ENCODE measurements at places on chromosomes 12 and 14.

DNA sequence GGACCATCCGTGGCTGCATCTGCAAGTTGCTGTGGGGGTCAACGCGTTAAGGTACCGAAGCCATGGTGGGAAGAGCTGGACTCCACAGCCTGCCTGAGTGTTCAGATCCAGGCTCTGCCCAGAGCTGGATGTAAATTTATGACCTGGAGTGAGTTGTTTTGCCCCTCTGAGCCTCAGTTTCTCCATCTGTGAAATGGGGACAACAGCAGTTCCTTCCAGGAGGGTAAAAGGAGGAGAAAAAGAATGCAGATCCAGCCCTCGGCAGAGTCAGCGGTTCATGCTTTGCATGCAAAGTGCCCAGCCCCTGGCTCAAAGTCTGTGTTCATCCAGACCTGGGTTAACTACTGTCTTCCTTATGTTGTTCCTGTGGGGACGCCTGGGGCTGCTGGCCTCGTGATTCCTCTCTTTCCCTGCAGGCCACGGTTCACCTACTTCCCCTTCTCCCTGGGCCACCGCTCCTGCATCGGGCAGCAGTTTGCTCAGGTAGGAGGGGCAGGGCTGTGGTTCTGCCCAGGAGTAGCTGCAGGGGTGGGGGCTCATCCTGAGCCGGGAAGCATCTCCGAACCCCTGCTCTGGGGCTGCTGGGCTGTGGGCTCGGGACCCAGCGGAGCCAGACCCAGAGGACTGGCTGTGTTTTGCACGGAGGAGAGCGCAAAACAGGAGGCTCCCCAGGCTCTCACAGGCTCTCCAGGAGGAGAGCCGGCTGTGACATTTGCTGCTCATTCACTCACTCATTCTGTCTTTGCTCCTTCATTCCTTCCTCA lies 41.9 kb downstream of the CYP46A1 start:
- no peak for DNase-seq

DNA sequence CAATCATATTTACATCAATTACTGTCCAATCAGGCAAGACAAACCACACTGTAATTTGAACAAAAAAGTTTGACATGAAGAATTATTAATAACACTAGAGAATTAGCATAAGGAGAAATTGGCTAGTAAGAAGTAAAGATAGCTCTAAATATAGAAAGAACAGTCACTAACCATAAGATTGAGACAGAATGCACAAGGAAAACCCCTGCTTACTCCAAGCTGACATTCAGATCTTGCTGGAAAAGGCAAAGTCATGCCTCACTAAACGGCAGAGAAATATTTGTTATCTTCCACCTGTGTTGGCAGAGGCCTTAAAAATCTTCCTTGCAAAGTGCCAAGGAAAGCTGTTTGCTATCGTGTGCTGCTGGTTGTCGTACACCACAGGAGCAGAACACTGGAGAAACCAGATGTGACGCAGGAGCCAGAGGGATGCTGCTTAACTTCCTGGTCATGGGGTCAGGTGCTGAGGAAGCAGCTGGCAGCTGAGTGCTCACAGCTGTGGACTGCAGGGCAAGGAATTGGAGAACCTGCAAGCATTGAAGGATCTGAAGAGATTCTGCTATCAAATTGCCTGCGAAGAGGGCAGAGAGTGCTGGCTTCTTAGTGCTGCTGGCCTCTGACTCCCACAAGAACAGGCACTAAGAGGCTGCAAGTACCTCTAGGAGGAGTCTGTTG lies 1323.3 kb downstream of the LRFN5 start:
- no peak for DNase-seq

DNA sequence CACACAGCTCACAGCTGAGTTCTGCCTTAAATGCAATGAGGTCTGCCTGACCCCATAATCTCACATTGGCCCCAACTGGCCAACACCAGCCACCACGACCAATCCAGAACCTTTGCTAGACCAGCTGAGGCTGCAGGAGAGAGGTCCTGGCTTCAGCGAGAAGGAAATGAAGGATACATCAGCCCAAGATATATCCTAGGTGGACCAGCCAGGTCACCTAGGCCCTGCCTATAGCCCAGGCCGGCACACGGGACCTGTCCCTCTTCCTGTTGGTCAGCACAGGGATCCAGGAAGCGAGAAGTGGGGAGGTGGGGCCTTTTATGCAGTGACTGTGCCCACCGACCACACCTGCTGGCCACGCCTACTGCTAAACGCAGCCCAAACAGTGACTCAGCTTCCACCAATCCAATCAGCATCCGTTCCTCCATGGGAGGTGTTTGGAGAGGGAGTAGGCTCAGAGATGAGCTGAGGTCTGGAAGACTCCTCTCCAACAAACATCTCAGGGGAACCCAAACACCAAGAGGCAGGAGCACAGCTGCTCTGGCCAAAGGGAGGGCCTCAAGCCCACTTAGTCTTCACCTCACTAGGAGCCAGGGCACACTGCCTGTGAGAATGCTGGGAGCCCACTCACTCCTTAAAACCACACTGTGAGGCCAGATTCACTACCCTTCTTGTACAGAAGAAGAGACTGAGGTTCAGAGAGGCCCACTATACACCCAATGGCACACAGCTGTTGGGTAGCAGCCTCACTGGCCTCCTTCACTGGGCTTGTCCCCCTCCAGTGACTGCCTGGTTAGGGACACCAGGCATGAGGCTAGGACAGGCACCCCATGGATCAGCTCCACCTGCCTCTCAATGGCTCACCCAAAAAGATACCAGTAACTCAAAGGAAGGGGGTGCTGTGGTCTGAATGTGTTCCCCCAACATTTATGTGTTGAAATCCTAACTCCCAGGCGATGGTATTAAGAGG lies 51.3 kb upstream of the PPP2R5C start:
- no peak for DNase-seq

DNA sequence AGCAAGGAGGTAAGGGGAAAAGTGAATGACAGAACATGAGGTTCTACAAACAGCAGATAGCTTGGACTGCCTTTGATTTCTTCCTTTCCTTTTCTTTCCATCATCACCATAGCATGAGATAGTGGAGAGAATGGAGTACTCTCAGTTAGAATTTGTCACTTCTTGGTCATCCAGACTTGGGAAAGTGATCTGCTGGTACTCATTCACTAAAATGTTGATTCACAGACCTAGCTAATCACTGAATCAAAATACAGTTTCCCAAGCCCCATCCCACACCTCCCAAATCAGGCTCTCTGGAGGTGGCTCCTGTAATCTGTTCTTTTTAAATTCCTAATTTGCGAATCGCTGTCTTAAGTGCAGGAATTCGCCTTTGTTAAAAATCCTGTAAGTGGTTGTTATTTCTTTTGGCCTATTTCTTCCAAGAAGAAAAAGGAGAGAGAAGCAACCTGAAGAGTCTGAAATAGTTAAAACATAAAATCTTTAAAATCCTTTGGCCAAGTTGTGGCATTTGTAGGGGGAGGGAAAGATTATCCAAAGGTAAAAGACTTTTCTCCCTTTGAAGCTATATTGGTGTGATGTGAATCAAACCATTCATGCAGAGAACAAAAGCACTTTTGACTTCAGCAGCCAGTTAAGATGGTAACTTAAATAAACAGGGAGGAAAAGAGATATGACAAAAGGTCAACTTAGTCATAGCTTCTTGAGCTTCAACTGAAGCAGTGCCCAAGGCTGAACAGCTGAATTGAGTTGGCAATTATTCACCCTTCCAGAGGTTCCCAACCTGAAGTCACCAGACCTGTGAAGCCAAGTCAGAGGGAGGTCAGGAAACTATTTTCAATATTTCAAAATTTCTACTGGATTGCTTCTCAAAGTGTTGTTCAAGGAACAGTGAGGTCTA lies 255.1 kb upstream of the KRR1 start:
- no peak for DNase-seq

DNA sequence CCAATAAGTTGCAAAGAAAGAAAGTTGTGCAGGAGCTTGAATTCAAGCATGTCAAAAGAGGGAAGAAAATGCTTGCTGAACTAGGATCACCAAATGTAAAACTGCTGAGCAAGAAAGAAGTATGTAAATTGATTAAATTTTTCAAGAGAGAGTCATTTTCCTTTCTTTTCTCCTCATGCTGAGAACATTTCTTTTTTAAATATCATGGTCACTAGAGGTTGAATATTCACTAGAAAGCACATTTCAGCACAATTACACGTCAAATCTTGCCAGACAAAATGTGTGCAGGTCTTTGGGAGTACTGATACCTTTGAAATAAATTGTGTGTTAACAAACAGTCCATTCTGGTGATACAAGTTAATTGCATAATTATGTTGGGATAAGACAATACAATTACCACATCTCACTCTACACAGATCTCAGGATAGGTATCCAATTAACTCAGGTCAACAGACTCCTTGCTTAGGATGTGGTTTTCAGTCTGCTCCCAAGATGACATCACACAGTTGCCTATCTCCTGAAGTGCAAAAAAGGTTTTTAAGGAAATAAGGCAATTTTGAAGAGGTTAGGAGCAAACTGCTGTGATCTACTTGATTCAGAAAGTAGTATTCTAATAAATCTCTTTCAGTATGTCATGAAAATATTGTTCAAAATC lies 862.2 kb downstream of the RPS29 start:
- DNase-seq = no peak

GRCh38 chr12:116765271-116765670 lies 27.2 kb downstream of the RNFT2 start:
- no peak for DNase-seq

DNA sequence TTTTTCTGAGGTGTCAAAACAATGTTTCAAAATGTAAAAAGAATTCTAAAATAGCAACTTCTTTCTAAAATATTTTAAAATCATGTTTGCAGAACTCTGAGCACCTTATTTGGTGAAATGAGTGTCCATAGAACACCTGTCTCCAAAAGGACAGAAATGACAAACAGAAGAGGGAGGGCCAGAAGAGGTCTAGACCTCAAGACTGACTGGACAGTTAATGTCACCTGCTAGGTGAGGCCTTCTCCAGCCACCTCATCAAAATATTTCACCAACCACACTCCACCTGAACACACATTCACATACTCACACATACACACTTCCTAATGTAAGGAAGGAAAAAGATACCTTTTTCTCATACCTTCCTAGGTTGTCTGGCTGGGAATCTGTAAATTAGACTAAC lies 147.8 kb upstream of the PLEKHA5 start:
- no peak for DNase-seq

DNA sequence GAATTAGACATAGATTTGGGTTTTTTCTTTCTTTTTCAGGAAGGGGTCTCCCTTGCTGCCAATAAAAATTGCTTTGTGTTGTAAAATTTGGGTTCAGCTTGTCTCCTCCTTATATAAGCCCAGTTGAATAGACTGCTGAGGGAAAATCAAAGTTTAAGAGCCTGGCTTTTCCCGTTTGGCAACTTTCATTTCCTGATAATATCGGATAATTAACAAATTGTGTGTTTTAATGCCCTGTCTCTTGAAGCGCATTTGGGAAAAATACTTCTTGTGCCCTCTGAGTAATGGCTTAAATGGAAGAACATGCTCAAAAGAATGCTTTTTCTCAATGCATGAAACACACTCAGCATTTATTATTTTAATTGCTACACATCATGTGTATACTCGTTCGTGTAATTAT lies 198.0 kb upstream of the DCN start:
- DNase-seq = no peak

- no peak for DNase-seq
These were observed 158.1 kb downstream of the ATP23 start for GRCh38 chr12:58099476-58099875.

DNA sequence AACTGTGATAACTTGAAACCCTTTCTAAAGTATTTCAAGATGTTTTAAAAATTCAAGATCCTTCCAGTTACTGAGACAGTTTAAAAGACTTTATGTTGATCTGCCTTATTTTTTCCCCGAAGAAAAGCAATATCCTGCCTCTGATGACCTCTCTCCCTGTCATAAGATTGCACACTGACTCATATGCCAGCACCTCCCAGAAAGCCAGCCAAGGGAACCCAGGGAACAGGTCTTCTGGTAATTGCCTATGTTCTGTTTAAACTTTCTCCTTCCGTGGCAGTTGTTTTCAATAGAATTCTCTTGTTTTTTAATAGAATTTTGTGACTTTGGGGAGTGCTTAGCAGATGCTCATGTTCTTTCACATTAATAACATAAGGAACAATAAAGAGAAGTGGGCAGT lies 300.2 kb upstream of the PRKD1 start:
- no peak for DNase-seq

GRCh38 chr12:25644979-25645378 lies 91.9 kb upstream of the LMNTD1 start:
- no peak for DNase-seq

DNA sequence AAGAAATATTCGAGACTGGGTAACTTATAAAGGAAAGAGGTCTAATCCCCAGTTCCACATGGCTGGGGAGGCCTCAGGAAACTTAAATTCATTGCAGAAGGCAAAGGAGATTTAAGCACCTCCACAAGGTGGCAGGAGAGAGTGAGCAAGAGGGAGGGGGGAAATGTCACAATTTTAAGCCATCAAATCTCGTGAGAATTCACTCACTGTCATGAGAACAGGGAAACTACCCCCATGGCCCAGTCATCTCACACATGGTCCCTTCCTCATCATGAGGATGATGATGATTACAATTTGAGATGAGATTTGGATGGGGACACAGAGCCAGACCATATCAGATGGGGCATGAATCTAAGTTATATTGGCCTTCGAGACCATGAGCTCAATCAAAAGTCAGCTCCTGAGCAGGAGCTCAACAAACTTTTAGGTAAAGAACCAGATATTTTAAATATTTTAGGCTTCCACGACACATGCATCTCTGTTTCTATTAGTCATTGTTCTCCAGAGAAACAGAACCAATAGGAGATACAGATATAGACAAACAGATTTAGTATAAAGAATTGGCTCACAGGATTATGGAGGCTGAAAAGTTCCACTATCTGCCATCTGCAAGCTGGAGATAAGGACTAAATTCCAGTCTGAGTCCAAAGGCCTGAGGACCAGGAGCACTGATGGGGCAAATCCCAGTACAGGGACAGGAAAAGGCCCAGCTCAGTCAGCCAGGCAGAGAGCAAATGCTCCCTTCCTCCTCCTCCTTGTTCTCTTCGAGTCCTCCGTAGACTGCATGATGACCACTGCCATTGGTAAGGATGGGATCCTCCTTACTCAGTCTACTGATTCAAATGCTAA lies 24.9 kb downstream of the DGLUCY start:
- DNase-seq = no peak

GRCh38 chr14:29043737-29044136 lies 277.1 kb downstream of the FOXG1 start:
- no peak for DNase-seq

DNA sequence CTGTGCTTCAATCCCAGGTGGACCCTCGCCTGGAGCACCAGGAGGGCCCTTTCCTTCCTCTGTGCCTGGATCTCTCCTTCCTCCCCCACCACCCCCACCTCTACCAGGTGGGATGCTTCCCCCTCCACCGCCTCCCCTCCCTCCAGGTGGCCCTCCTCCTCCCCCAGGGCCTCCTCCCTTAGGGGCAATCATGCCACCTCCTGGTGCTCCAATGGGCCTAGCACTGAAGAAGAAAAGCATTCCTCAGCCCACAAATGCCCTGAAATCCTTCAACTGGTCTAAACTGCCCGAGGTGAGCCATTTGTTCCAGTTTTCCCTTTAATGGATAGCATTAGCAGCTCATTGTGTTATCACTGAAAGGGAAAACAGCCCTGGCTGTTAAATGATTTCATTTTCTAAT lies 134.0 kb downstream of the GPR135 start:
- no peak for DNase-seq

- no peak for DNase-seq
These were observed 66.7 kb upstream of the PTGR2 start for GRCh38 chr14:73784988-73785313.

Measured in NCI-H1417 treated with DMSO at 0.1 percent for 48 hours (cell line).